ENCODE measurements at places on chromosomes 4 and X.

DNA sequence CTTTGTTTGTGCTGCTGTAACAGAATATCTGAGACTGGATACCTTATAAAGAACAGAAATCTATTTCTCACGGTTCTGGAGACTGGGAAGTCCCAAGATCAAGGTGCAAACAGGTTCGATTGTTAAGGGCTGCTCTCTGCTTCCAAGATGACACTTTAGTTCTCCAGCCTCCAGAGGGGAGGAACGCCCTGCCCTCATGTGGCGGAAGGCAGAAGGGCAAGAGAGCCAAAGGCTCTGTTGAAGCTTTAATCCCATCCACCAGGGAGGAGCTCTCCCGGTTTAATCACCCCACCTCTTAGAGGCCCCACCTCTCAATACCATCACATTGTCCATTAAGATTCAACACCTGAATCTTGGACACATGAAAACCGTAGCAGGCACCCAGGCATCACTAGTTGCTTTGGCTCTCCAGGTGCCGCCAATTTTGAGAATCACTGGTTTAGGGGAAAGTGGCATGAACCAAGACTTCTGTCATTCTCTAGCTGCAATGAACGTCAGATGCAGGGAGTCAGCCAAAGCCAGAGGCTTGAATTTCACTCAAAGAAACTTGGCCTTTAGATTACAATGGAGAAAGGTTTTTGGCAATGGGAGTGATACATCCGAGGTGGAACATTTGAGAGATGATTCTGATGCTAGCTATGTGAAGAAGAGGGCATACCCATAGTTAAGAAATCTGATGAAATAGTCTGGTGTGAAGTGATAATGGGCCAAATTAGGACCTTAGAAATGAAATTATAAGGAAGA is 15.7 kb downstream of the FHL1 start:
- peak; percentile 67 for DNase-seq

DNA sequence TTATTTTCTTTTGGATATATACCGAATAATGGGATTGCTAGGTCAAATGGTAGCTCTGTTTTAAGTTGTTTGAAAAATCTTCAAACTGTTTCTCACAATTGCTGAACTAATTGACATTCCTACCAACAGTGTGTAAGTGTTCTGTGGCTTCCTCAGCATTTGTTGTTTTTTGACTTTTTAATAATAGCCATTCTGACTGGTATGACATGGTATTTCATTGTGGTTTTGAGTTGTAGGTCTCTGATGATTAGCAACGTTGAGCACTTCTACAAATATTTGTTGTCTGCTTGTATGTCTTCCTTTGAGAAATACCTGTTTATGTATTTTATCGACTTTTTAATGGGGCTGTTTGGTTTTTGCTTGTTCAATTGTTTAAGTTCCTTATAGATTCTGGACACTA is 680.1 kb upstream of the GRIA3 start:
- no peak for DNase-seq

DNA sequence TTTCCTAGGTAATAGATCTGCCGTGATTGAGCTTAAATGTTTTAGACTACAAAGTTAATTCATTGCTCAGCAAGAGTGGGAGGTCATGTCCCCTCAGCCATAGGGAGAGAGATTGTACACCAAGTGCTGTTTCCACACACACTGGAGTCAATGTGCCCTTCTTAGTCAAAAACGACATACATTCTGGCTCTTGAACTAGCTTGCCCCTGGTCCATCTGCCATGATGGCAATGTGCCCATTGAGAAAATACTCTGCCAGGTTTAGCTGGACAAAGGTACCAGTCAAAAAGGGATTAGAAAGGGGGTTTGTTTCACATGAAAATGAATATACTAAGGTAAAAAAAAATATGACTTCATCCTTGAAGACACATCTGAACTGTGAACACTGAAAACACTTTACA is 377.1 kb upstream of the ADGRL3 start:
- no peak for DNase-seq

- no peak for DNase-seq
Observed at GRCh38 chr4:126799971-126800574, 832.7 kb upstream of the INTU start.

DNA sequence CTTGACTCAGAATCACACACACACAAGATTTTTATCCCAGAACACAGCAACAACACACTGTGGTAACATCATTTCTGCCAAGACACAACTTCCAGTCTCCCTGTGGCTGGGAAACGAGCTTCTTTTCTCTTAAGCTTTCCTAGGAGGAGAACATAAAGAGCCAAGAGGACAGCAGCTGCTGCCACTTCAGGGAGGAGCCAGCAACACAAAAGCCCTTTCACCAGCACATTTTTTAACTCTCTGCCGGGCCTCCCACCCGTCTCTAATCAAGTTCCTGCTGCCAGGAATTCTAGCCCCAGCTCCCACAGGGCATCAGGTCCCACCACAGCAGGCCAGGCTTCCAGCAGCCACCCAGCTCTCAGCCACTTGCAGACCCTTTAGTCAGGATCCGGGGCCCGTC is 22.4 kb downstream of the FAT1 start:
- DNase-seq: peak; percentile 69

GRCh38 chr4:154491341-154492271 is at the start of gene DCHS2:
TSS of gene DCHS2 (minus strand) at chr4:154491799. CDS start at chr4:154491355, 444 bp downstream.
- peak; percentile 56 for DNase-seq

DNA sequence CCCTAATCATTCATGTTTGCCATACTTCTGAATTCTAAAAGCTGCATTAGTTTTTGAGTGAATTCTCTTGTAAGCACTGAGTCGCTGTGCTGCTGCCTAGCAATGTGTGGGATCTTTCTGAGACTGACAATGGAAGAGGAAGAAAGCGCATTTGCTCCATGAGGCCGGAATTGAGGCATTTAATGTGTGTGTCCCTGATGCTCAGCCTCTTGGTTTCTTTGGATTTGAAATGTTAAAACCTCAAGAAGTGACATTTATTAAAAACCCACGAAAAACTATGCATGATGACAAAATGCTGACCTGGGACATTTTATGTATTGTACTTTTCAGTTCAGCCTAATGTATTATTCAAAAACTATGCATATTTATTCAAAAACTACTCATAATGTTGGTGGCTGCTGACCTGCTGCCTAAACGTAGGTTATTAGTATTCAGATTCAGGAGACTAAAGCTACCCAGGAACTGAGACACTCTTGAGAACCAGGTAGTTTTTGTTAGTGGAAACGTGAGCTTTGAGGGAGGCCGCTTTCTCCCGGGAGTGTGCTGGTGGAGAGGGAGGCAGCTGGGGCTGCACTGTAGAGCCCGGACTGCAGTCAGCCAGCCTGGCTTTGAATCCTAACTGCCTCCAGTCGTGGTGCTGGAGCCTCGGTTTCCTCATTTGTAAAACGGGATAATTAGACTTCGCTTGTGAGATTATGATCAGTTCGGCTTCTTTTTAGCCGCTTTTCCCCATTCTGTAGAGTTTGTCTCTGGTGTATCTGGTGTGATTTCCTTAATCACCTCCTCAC is 11.3 kb downstream of the RGS12 start:
- peak; percentile 32 for DNase-seq

DNA sequence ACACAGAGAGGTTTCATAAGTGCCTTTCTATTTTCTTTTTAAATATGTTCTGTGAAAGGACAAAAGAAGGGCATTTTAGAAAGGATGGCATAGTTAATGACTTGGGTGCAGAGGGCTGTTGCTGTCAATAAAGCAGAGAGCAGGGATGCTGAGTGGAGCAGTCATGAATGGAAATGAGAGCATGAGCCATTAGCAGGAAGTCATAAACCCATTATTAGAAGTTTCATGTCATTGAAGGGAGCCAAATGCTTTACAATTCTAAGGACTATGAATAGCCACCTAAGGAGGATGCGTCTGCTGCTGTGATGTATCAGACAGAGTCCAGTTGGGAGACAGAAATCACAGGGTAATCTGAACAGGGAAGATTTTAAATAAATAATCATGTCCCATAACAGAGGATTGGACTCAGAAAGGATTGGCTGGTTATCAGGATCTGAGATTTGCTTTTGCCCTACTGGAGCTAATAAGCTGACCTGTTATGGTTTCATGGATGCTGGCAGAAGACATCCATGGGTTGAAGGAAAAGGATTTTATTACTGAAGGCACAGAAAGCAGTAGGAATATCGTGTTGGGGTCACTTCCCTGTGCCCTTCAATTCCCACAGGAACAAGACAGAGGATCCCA is 47.5 kb upstream of the WDR19 start:
- no peak for DNase-seq

DNA sequence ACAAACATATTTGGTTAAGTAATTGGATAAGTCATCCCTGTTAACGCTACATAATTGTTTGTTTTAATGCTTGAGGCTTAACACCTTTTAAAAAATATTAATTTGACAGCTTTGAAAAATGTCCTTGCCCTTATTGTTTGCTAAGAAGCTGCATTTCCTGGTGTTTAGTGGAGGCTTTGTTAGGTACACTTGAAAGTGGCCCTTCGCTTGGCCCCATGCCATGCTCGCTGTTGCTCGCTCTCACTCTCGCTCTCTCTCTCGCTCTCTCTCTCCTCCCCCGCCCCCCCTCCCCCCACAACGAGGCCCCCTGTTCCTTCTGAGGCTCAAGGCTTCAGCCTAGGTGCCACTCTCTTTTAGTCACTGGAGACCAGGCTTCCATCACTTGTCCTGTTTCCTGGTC is 139.6 kb downstream of the DCLK2 start:
- DNase-seq: no peak

- no peak for DNase-seq
Observed at GRCh38 chr4:171650543-171650942, 162.7 kb upstream of the GALNTL6 start.

- DNase-seq: no peak
Observed at GRCh38 chrX:65241059-65241721, 264.9 kb upstream of the ZC4H2 start.

GRCh38 chrX:13381514-13381913 is 61.7 kb upstream of the ATXN3L start:
- no peak for DNase-seq

DNA sequence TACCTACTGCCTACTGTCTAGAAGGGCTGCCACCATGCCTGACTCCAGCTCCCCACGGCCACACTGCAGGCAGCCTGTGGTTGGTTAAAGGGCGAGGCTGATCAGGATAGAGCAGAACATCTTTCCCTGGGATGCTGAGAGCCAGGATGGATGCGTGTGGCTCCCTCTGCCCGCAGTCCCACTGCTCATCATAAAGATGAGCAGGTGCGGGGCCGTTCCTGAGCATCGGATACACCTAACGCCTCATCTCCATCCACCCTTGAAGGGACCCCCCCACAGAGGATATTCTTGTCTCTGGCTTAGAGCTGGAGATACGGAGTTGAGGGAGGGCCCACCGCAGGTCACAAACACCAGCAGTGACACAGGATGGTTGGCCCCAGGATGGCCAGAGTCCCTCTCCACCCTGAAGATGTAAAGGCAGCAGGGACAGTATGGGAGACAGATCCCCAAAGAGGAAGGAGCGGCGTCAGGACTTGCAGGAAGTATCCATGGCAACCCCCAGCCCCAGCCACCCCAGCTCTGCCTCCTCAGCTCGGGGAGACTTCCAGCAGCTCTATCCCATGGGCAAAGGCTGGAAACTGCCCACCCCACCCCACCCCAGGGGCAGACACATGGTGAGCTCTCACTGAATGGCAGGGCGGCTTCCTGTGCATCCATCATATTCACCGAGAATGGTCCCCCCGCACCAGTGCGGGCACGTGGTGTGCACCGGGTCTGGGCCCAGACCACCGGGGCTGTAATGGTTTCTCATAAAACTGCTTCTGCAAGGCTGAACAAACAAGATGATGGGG is 19.3 kb downstream of the PPP2R2C start:
- no peak for DNase-seq

GRCh38 chr4:185711726-185712125 is 100.3 kb downstream of the SORBS2 start:
- DNase-seq: no peak

DNA sequence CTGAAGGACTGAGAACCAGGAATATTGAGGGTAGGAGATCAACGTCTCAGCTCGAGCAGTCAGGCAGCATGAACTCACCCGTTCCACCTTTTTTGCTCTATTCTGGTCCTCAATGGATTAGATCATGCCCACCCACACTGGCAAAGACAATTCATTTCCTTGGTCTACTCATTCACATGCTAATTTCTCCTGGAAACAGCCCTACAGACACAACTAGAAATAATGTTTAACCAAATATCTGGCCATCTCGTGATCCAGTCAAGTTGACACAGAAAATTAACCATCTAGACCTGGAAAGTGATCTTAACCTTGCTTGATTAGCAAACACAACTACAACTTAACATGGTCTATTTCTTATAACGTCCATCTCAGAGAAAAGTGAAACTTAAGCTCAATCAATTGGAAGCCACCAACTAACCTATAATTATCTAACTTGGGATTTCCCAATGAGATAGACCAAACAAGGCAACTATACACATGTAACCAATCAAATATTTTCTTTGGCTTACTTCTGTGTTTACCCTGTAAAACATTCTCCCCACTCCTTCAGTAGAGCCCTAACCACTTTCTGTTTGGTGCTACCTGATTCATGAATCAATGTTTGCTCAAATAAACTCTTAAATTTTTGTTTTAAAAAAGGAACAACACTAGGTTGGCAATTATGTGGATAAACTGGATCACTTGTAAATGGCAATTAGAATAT is 69.7 kb upstream of the MAMLD1 start:
- no peak for DNase-seq

- no peak for DNase-seq
Observed at GRCh38 chr4:48329193-48329592, 12.1 kb upstream of the SLAIN2 start.

GRCh38 chrX:149521438-149521837 is 16.3 kb upstream of the IDS start:
- no peak for DNase-seq

- no peak for DNase-seq
Observed at GRCh38 chrX:134683351-134684005, 25.2 kb upstream of the PLAC1 start.

GRCh38 chr4:6788123-6788522 is 5.6 kb downstream of the KIAA0232 start:
- no peak for DNase-seq

DNA sequence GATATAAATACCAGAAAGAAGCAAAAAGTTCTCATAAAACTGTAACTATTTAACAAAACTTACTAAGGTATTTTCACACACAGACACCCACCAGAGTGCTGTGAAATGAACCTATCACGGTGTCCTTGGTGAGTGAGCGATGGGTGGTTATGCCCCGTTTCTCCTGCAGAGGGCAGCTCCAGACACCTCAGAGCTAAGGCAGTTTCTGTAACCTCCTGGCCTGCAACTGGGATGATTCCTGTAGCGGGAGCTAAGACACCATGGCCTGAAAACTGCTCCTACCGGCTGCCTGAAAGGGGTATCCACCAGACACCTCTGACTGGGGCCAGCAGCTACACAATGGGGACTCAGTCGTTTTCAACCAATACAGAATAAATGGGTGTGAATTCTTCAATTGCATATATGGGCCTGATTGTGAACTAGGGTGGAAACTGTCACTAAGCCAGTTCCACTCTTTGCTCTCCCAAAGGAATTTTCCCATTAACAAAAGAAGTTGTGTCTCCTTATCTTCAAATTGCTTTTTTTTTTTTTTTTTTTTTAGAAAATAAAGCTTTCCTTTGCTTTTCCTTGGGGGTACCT is 2375.8 kb upstream of the TENM3 start:
- peak; percentile 55 for DNase-seq

DNA sequence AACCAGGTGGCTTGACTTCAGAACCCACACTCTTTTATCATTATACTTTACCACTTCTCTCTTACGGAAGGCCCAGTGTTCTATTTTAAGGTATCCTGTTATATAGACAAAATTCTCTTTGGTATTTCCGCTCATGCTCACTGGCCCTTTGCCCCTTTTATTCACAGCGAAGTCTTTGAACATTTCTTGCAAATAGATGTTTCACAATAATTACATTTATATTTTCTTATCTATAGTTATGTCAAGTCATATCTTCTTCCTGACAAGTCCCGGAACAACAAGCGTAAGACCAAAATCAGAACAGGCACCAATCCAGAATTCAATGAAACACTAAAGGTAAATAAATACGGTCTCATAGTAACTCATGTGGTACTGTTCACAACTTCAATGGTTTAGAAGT is 102.0 kb downstream of the SYTL5 start:
- no peak for DNase-seq

Data from sciatic nerve (tissue), 2 donors.